ENCODE measurements at places on chromosomes 1 and 21.

DNA sequence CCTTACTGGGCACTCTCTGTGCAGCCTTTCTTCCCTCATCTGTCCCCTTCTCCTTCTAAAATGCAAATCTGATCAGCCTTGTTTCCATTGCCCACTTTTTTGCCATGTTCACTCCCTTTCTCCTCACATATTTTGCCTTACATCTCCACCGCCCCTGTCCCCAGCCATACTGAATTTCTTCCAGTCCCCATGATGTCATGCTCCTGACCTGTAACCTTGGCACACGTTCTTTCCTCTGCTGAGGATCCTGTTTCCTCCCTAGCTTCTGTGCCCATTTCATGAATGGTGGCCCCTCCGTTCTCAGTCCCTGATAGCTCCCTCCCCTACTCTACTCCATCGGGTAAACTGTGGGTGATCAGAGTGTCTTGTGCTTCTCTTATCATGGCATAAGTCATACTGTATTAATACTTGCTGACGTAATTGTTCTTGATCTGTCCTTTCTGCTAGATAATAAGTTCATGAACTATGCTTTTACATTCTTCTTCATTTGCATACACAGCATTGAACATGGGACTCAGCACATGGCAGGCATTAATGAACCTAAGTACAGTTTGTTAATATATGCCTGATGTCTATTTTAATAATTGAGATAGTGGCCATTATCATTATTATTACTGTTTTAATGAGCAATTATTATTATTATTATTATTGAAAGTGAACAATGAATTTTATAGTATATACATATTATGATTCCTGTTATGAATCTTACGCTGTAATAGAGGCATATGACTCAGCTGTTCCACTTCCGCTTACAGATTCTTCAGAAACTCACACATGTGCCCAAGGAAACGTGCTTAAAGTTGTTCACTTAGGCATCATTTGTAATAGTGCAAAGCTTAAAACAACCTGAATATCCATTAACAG, 28.5 kb downstream of the MAP3K21 start:
- DNase-seq, result peak; percentile 13

GRCh38 chr1:66380452-66381212, 153.3 kb upstream of the SGIP1 start:
- no peak for DNase-seq

- DNase-seq, result no peak
Measured at GRCh38 chr1:102234753-102235359, 238.1 kb upstream of the OLFM3 start.

DNA sequence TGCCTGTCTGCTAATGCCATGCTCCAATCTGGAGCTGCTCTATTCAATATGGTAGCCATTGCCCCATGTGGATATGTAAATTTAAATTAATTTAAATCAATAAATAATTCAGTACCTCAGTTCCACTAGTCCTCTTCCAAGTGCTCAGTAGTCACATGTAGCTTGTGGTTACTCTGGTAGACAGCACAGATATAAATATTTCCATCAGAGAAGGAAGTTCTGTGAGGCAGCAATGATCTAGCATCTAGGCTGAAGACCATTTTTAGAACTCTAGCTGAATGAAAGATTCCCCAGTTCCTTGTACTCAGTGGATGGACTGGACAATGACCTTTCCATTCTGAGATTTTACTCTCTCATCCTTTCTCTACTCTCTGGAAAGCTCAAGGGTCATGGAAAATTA, 25.8 kb upstream of the CAPZB start:
- no peak for DNase-seq

GRCh38 chr1:241926141-241926540, 31.4 kb upstream of the BECN2 start:
- no peak for DNase-seq

GRCh38 chr1:8858112-8858668, 20.3 kb downstream of the ENO1 start:
- no peak for DNase-seq

- no peak for DNase-seq
Measured at GRCh38 chr1:208542309-208542708, 298.1 kb upstream of the PLXNA2 start.

DNA sequence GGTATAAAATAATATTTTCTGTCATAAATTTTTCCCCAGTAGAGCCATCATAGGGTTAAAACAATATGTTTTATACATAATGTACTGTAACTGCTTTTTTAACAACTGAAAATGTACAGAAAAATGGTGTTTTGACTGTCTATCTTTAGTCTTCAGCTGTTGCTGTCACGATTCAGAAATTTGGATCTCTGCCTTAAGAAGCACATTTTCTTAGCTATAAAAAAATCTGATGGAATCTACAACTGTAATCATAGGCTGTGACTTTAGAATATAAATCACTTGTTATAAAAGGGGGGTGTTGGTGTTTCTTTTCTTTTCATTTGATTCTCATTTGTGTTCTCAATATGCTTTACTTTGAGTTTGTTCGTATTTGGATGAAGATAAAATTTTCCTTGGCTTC, 187.5 kb downstream of the PDE4B start:
- DNase-seq, result no peak

DNA sequence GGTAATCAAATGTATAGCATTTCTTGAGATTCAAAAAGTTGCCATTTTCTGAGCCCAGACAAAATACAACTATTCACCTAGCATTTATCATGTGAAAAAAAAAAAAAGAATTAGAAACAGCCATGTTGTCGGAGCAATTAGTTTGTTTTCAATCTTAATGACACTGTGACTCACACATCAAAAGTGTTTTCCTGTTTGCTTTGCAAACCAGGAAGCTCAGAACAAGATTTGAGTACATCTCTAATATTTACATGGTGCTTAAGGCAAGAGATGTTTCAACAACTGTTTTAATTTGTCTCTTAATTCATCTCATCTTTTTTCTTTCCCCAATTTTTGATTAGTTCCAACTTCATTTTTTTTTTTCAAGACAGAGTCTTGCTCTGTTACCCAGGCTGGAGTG, 62.5 kb upstream of the CAPZB start:
- DNase-seq, result no peak

DNA sequence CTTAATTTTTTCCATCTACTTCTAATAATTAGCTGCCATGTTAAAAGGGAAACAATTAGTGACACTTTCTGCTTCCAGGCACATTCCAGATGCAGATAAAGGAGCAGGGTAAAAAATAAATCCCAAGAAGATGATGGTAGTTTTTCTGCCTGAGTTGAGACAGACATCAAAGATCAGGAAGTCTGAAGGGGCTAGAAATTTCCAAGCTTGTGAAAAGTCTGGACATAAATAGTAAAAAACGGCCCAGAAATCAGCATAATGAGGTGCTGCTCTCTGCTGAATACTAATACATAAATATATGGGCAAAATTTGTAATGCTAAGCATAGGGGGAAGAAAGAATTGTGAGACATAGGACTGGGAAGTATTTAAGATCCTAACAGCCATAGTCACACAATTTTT, 460.0 kb upstream of the RGS18 start:
- DNase-seq, result no peak

- no peak for DNase-seq
Measured at GRCh38 chr1:228873709-228874108, 138.4 kb downstream of the RHOU start.

- no peak for DNase-seq
Measured at GRCh38 chr21:14591882-14592281, 45.8 kb upstream of the SAMSN1 start.

DNA sequence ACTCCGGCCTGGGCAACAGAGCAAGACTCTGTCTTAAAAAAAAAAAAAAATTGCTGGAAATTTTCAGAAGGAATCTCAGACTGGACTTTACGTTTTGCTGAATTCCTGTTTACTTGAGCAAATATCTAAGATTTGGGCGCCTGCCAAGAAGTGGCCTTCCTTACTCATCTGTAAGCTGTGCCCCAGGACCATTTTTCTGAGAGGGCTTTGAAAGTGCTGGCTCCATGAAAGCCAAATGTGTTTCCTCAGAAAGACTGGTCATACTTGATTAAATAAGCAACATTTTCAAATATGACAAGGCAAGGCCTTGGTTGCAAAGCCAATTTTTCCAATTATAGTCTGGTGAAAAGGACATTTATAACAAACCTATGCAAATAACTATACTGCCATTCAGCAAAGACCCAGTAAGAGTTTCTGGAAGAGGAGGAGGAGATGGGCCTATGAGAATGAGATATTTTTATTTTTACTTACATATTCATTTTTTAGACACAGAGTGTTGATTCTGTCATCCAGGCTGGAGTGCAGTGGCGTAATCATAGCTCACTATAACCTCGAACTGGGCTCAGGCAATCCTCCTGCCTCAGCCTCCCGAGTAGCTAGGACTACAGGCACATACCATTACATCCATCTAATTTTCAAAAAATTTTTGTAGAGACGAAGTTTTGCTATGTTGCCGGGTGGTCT, 56.3 kb upstream of the HTR1D start:
- DNase-seq, result no peak

- DNase-seq, result no peak
Measured at GRCh38 chr1:201167041-201167991, 13.0 kb upstream of the TMEM9 start.

- no peak for DNase-seq
Measured at GRCh38 chr1:197913495-197914276, 3.5 kb upstream of the LHX9 start.

- no peak for DNase-seq
Measured at GRCh38 chr1:72122099-72122880, 160.0 kb downstream of the NEGR1 start.

GRCh38 chr1:183533617-183534174, 56.6 kb downstream of the NCF2 start:
- DNase-seq, result no peak

GRCh38 chr21:35868005-35868868, 192.1 kb downstream of the SETD4 start:
- DNase-seq, result no peak

GRCh38 chr1:39044762-39045161, 18.6 kb downstream of the NDUFS5 start:
- DNase-seq, result no peak

GRCh38 chr1:219271818-219272535, 98.3 kb downstream of the LYPLAL1 start:
- DNase-seq, result no peak

GRCh38 chr1:151024540-151025146, 11.7 kb upstream of the BNIPL start:
- peak; percentile 82 for DNase-seq

GRCh38 chr21:45954261-45954660, 27.3 kb upstream of the COL6A1 start:
- DNase-seq, result no peak

- no peak for DNase-seq
Measured at GRCh38 chr1:163307479-163308171, 14.1 kb upstream of the NUF2 start.

- no peak for DNase-seq
Measured at GRCh38 chr1:46098027-46098712, 34.3 kb downstream of the PIK3R3 start.

DNA sequence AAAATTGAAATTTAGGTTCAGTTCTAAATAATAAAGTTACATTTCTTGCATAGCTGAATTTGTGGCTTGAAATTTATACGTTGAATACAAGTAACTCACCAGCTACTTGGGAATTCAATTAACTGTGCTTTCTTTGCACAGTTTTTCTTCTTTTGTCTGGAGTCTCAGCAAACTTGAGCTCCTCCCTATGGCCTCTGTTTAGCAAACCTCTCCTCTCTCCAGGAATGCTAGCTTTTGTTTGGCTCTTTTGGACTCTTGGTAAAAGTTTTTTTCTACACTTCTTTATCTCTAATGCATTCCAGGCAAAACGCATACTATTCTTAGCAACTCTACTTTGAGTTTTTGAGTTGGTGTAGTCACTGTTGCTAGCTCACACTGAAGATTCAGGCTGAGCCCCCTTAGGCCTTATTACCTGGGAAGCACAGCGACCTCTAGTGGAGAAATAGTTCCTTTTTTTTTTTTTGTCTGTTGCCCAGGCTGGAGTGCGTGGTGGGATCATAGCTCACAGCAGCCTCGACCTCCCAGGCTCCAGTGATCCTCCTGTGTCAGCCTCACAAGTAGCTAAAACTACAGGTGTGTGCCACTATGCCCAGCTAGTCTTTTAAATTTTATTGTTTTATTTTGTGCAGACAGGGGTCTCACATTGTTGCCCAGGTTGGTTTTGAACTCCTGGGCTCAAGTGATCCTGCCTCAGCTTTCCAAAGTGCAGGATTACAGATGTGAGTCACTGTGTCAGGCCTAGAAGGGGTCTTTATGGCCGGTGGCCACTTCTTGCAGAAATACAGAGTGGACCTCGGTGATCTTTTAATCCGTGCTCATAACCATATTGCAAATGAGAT, 61.7 kb downstream of the CASQ2 start:
- DNase-seq, result no peak

DNA sequence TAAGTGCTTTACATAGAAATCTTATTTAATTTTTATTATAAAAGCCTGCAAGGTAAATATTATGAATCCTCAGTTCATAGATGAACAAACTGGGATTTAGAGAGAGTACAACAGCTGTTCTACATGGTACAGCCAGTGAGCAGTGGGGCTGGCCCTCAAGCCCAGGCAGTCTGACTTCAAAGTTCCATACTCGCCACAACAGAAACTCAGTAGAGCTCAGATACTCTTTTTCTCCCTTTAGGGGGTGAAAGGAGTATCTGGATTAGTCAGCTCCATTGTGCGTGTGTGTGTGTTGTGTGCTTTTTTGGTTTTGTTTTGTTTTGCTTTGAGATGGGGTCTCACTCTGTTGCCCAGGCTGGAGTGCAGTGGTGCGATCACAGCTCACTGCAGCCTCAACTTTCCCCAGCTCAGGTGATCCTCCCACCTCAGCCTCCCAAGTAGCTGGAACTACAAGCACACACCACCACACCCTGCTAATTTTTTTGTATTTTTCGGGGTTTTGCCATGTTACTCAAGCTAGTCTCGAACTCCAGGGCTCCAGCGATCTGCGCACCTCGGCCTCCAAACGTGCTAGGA, 378.5 kb downstream of the SMYD3 start:
- no peak for DNase-seq

- DNase-seq, result no peak
Measured at GRCh38 chr1:232186931-232187330, 443.0 kb downstream of the SIPA1L2 start.

- DNase-seq, result no peak
Measured at GRCh38 chr1:156123356-156124196, 9.1 kb downstream of the LMNA start.

DNA sequence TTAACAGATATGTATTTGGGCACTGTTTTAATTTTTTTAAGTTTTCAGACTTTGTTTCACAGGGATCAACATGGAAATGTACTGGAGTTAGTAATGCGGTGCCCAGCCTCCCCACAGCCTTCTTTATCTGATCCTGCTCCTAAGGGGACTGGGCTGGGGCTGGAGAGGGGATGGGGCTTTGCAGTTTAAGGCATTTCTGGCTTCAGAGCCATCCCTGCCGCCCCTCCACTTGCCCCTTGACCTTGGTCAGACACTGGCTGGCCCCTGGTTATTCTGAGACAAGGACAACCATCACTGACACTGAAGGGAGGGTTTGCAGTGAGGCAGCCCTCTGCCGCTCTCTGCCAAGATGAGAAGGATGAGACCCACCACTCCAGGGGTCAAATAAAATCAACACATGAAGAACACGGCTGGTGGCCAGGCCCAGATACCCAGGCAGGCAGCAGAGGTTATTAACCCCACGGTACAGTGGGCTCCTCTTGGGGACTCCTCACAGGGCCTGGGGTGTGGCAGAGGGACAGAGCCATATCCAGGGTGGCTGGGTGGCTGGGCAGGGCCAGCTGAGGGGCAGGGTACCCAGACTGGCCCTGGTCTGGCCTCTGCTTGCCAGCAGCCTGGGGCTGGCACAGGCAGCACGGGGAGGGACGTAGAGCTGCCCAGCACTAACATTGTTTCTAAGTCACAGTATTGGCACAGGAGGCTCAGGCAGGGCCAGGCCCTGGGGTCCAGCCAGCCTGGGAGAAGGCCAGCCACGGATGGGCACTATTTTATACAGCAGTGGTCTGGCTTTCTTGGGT, 7.2 kb upstream of the UBE2U start:
- DNase-seq, result no peak

GRCh38 chr21:42075686-42076471, 4.8 kb downstream of the UMODL1 start:
- no peak for DNase-seq

Measured in stimulated activated CD4-positive, alpha-beta T cell treated with anti-CD3 and anti-CD28 coated beads, TNF-alpha, amount 100 ng/mL, for 48 hours (primary cell).